ENCODE measurements at places on chromosomes 6 and 20.

DNA sequence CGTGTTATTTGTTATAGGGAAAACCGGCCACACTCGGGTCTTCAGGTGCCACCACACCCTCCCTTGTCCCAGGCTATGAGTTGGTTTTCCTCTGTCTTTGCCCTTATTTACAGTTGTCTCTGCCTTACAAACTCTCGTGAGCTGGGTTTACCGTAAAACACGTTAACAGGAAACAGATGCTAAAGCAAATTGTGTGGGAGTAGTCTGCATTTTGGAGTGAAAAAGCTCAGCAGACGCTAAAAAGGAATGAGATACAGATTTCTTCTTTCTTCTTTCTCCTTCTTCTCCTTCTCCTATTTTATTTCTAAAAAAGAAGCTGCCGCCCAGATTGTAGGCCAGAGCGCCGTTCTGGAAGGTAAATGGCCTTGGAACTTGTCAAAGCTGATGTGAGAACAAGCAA, 51.9 kb downstream of the APCDD1L start:
- DNase-seq: peak; percentile 53

DNA sequence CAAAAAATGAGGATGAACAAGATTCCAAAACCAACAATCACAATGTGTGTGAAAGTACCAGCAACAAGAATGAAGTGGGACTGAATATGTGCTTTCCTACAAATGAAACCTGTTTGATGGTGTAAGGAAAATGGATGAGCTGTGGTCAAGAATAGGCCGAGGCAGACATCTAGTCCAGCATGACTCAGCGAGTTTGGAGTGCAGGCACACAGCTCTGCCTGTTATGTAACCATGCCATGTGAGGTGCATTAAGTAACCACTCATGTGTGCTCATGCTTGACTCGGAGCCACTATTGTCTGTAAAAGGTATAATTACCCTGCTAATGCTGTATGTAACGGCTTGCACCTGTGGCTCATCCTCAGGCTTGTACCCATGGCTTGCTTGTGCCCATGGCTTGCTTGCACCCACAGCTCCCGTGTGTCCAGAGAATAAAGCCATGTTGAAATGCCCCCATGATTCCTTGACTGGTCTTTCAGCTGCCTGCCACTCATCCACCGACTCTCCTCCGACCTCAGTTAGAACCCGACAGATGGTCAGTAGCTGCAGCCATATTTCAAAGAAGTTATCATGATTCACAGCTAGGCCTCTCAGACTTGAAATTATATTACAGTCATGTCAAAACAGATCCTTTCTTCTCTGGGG, 98.7 kb downstream of the BACH2 start:
- DNase-seq: no peak

DNA sequence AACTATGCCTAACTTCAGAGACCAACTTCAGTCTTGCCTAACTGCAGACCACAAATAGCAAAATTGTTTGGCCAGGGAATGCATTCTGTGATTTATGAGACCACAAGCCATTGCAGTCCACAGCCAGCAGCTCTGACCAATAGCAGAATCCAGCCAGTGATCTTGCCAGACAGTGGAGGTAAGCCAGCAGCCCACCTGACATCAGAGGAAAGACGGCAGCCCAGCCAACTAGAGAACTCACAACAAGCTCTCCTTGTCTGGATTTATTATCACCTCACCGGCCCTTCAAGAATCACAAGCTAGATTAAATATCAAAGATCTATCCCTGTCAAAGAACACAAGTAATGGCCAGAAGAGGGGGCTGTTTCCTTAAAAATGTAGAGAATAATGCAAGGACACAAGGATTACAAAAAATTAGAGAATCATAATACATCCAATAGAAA, 66.5 kb upstream of the SLC35F1 start:
- peak; percentile 62 for DNase-seq

- DNase-seq: no peak
Measured at GRCh38 chr20:49896204-49896603, 19.1 kb downstream of the SPATA2 start.

GRCh38 chr6:162962093-162962492, 234.3 kb downstream of the PACRG start:
- DNase-seq: no peak
